IPS-NIHi11 (cell line): ENCODE measurements at places on chromosomes 4 and X.

- no peak for DNase-seq
These were observed 124.2 kb downstream of the C4orf51 start for GRCh38 chr4:145804116-145804515.

- no peak for DNase-seq
These were observed 32.4 kb upstream of the RBPJ start for GRCh38 chr4:26288355-26288909.

DNA sequence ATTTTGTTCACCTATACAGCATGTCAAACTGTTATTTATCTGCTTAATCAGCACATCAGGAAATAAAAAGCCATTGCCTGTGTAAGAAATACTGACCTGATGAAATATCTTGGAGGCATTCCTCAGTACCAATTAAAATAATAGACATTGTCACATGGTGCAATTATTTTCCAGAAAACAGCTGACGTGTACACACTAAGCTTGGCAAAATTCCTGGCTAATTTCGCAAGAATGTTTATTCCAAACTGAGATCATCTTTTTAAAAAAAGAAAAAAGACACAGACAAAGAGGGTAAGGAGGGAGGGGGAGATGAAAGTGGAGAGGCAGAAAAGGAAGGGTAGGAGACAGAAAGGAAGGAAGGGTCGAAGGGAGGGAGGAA is 61.9 kb upstream of the NFKB1 start:
- DNase-seq, result no peak

DNA sequence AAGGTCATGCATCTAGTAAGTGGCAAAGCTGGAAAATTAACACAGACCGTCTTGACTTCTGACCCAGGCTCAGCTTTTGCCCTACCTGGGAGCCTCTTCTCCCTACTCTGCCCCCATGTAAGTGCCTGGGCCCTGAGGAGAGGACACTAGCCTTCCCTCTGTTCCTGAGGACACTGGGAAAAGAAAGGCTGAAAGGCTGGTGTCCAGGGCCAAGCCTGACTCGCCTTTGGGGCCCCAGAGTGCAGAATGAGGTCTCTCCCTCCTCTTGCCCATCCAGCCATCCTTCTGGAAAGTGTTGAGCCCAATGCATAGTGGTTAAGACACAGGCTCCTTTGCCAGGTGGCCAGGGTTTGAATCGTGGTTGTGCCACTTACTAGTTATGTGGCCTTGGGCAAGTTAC is 91.5 kb downstream of the PJA1 start:
- no peak for DNase-seq

GRCh38 chr4:154807042-154807630 is 26.1 kb downstream of the RBM46 start:
- DNase-seq, result no peak

DNA sequence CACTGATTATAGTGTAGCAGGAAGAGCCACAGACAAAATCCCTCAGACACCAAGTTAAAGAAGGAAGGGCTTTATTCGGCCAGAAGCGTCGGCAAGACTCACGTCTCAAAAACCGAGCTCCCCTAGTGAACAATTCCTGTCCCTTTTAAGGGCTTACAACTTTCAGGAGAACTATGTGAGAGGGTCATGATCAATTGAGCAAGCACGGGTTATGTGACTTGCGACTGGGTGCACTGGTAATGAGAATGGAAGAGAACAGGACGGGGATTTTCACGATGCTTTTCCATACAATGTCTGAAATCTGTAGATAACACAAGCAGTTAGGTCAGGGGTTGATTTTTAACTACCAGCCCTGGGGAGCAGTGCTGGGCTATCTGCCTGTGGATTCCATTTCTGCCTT is 116.7 kb downstream of the MFAP3L start:
- no peak for DNase-seq

DNA sequence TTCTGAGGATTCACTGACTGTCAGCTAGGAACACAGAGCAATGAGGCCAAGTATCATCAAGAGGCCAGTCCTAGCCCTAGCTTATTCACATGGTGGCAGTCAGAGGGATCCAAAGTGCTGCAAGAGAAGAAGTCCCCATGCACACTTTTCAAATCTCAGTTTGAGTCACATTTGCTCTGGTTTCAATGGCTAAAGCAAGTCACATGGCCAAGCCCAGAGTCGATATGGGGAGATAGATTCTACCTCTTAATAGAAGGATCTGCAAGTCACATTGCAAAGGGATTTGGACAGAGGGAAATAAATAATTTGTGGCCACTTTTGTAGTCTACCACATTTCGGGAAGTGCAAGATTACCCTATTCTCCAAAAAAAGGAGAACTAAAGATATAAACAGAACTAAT is 3.7 kb upstream of the LCORL start:
- no peak for DNase-seq
